ENCODE measurements at places on chromosomes 6 and 20.

DNA sequence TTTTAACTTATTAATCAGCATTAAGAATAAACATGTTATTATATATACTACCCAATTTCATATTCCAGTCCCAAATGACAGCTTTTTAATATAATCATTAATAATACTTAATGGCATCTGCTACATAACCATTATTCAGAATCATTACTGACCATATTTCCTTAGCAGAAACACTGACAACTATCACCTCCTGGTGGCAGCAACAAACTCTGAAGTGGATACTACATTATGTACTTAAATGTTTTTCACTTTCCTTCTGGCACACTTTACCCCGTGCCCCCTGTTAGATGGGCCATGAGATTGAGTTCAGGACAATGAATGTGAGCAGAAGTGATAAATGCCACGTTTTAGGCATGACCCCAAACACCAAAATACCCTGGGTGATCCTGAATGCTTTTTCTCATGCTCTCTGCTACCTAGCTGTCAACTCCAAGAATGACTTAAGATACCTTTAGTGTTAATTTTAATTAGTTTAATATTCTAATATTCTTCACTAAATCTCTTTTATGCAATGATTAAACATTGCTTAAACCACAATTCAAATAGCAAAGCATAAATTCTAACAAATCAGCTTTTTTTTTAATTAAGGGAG, 77.1 kb downstream of the LMBRD1 start:
- DNase-seq: peak; percentile 53

- no peak for DNase-seq
These were observed 67.8 kb upstream of the SMIM29 start for GRCh38 chr6:34316431-34317171.

GRCh38 chr6:145845557-145845956, 31.0 kb upstream of the FBXO30 start:
- no peak for DNase-seq

GRCh38 chr6:80767808-80768207, 661.3 kb downstream of the BCKDHB start:
- peak; percentile 88 for DNase-seq

DNA sequence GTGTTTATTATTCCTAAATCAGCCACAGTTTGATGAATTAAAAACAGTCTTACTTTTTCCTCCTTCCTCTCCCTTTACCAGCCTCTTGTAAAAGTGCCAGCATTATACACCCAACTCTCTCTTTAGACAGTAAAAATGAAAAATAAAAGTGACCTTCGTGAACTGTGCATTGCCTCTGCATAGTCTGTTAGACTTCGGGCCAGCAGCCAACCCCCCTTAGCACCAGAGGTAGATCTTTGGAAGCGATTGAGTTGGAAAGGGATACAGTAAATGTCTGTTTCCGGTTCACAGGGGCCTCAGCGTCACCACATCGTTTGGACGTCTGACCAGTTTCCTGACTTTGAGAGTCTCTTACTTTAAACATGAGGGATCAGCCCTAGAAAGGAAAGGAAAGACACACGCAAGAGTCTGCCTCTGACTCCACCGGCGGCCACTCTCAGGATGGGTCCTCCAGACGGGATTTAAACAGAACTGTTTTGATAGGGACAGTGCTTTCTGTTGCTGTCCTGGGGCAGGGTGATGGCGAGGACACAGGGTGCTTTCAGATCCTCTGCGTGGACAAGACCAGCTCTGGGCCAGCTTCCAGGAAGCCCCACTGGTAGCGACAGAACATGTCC, 206.6 kb upstream of the PREP start:
- DNase-seq: peak; percentile 17

DNA sequence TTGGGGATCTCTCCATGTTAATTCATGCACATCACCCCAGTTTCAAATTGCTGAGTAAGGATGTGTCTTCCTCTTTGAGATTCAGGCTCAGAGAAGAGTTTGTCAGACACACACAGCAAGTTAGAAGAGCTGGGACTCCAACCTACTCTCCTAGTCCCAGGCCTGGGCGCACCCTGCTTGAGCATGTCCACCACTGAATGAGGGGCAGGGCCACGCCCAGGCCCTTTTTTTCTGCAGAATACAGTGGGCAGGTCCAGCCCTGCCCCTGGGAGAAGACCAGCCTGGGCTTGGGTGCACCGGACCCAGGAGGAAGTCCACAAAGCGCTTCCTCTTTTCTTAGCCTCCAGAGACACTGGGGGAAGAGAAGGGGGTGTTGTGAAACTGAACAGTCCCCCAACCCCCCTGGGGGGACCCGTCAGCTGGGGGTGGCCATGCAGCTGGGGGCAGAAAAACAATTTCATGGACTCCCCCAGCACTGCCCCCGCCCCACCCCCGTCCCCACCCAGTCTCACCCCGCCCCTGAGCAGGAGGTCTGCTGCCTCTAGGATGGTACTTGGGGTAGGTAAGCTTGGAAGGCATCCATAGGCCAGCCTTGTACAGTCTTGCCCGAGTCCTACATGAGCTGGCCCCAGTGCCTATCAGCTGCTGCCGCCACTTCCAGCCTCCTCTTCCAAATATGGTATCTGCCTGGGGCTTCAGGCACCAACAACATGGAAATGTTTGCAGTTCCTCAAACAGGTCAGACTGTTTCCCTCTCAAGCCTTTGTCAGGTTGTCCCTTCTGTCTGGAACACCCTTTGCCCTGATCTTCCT, 11.7 kb upstream of the HCK start:
- DNase-seq: no peak

DNA sequence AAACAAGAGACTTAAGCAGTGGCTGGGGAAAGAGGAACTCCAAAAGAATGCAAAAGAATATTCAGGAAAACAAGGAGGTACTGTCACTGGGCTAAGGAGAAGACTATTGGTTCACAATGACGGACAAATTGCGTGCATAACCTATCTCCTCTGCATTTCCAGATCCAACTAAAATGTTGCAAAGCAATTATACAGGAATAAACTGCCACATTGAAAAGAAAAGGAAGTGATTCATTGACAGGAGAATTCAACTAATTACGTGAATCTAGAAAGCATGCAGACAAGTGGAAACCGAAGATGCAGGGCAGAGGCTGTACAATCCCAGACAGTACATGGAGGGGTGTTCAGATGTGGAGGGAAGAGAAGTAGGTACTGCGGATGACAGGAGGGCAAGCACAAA, 152.8 kb upstream of the RIPOR2 start:
- peak; percentile 22 for DNase-seq

DNA sequence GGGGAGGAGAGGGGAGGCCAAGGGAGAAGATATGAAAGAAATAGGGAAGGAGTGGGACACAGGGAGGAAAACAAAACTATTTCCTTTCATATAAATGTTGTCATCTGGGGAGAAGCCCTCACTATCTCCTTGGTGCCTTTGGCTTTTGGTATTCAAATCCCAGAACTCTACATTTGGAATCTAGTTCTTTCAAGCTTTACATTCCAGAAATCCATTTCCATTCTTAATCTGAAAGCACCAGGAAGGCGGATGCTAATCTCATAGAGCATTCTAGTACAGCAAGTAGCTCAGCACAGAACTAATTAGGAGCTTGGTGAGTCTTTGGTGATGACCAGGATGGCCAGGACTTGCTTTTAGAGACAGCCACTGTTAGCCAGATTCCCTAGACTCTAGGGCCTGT, 177.9 kb downstream of the KIF16B start:
- DNase-seq: no peak

DNA sequence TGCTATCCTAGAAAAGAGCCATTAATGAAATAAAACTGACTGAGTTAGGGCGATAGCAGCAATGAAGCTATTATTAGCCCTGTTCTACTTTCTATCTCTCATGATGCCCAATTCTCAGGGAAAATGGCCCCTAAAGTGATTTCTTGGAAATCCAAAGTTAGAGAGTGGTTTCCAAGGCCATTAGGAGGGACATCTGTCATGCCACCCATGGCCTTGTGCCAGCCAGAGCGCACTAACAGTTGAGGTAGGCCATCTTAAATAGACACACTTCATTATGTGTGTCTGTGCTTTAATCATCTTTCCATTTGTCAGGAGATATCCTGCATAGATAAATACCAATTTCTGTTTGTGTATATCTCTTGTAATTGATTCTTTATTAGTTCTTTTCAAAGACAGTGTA, 261.6 kb downstream of the NRN1 start:
- no peak for DNase-seq

DNA sequence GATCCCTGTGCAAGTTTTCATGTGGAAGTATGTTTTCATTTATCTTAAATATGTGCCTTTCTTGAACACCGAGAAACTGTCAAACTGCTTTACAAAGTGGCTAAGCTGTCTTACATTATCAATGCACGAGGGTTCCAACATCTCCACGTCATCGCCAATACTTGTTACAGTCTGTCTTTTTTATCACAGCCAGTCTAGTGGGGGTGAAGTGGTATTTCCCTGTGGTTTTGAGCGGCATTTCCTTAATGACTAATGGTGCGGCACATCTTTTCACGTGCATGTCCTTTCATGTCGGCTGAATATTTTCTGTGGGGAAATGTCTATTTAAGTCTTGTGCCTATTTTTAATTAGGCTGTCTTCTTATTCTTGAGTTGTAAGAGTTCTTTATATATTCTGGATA, 280.4 kb downstream of the FOXC1 start:
- peak; percentile 57 for DNase-seq

All from cardiac fibroblast (primary cell).